ELR (cell line): ENCODE measurements at places on chromosomes 12 and 14.

GRCh38 chr14:69910871-69911270 is 31.7 kb downstream of the SMOC1 start:
- no peak for DNase-seq

DNA sequence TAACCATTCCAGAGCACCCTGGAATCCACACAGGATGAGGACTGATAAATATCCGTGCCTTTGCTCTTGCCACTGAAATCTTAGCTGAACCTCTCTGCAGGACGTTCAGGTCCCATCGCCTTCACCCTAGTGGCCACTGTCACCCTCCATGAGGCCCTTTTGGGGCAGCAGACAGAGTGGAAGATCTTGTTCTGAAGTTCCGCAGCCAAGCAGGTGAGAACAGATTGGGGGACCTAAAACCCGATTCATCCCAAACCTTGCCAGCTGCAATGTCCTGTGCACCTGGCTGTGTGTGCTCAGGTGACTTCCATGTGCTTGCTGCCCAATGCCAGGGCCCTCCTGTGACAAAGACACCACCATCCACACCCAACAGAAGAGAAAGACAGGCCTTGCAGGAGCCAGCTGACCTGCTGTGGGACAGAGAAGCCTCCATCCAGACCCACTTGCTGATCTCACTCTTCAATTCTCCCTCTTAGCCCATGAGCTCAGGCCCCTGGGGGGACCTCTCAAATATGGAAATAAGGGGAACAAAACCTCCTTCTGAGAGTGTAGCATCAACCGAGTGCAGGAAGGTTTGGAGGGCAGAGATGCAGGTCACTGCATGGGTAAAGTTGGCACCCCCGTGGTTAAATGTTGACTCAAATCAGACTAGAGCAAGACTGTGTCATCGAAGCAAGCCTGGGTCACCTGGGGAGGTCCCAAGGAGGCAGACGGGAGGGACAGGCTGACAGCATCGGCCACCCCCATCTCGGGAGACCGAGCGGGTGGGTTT is 308.7 kb upstream of the DIO3 start:
- DNase-seq, result no peak

- DNase-seq, result no peak
Measured at GRCh38 chr12:105713606-105714305, 383.3 kb downstream of the C12orf75 start.

GRCh38 chr14:76965232-76965631 is 63.3 kb downstream of the IRF2BPL start:
- no peak for DNase-seq

DNA sequence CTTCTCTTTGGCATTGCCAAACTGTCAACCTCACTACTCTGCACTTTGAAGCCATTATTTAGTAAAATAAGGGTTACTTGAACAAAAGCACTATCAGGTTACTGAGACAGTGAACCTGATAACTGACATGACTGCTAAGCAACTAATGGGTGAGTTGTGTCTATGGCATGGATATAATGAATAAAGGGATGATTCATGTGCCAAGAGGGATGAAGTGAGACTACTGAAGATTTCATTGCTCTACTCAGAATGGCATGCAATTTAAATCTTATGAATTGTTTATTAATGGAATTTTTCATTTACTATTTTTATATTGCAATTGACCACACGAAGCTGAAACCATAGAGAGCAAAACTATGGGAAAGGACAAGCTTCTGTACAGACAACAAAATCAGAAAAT is 74.4 kb downstream of the CEP128 start:
- DNase-seq, result peak; percentile 63

DNA sequence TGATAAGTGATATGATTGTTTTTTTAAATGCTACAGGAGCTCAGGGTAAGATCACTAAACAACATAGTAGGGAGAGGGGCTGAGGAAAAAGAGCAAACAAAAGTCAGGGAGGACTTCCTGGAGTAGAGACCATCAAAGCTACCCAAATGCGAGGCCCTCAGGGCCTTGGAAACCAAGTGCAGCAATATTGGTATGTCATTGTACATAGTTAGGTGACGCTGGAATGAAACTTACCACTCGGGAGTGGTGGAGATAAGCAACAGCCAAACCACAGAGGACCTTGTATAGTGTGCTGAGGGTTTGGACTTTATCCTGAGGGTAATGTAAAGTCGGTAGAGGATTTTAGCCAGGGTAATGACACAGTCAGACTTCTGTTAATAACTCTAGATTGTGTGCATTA is 13.8 kb downstream of the KITLG start:
- no peak for DNase-seq

- peak; percentile 84 for DNase-seq
Measured at GRCh38 chr14:85234156-85235025, 295.6 kb upstream of the FLRT2 start.

- DNase-seq, result no peak
Measured at GRCh38 chr12:113762155-113762881, 203.8 kb downstream of the RBM19 start.

DNA sequence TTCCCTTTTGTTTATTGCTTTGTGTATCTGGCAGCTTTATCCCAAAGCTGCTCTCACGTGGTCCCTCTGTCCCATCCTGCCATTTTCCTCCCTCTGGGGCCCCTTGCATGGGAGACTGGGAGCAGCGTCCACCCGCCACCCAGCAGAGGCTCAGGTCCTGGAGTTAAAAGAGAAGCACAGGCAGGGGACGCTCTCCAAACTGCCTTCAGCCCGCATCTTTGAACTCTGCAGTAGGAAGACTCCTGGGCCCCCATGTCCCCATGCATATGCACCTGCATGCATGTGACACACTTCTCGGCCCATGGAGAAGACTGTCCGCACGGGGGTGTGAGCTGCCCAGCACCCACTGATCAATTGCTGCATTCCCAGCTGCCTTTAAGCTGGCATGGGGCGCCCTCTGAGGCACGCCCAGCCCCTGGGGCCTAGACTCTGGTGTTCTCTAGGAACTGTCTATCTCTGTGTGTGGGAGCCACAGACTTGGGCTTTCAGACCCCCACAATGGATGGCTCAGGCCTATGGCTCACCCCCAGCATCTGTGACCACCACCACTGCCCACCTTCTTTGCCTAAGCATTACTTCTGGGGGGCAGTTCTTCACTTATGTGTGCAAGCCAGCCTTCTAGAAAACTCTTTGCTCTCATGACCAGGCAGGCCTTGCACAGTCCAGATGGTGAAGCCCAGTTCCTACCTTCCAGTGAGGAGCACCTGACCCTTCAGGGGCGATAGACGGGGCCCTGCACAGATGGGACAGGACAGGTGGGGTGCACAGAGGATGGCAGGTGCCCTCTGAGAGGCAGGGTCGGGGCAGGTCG is 96.1 kb upstream of the DIO3 start:
- no peak for DNase-seq

DNA sequence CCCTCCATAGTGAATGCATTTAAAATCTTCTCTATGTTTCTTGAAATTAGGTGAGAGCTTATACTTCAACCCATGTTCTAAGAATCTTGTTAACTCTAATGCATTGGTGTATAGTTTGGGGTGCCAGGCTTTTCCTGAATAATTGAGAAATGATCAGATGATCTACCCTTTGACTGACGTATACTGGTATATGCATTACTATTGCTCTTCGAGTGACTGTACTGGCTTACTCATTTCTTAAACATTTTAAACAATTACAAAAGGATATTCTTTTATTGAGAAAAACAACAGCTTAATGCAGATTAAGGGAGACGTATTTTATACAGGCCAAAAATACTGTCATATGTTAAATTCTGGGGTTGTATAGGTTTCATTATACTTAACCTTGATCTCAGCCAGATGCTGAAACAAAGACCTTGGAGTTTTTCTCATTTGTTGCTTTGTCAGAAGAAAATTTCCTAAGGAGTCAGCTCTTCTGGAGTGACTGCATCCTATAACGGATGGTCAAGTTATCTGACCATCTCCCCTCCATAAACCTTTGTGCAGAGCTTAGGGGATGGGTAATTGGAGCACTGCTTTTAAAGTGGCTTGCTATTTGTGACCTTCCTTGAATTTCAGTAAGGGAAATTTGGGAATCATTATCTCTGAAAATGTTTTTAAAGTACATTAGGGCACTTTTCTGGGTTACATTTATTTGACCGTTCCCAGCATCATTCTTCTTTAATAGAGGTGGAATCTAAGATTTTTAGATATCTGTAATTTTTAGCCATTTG is 507.6 kb downstream of the PCNX1 start:
- DNase-seq, result peak; percentile 84

- no peak for DNase-seq
Measured at GRCh38 chr14:96626121-96626768, 124.1 kb downstream of the PAPOLA start.

GRCh38 chr12:127280393-127281275 is 986.3 kb upstream of the TMEM132C start:
- no peak for DNase-seq

- DNase-seq, result no peak
Measured at GRCh38 chr14:30868736-30869135, 5.6 kb upstream of the COCH start.

DNA sequence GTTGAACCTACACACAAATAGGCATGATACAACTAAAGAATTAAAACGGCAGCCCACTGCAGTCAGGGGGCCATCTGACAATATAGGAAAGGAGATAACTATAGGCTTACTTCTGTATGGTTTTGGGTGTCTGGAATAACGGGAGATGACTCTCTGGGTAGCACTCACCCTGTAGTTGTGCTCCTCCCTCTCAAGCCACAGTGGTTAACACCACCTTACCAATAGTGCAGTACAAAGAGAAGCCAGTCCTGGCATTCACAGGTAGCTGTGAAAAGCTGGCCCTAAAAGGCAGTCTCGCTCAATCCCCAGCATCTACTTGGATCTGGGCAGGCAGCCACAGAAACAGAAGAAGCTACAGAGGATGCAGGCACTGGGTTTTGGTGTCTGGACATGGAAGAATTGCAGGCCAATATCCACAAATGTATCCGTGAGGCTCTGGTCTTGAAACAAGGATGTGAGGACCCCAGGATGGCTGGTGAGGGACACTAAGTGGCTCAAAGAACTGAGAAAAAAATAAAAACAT is 93.0 kb downstream of the DPF3 start:
- DNase-seq, result no peak

DNA sequence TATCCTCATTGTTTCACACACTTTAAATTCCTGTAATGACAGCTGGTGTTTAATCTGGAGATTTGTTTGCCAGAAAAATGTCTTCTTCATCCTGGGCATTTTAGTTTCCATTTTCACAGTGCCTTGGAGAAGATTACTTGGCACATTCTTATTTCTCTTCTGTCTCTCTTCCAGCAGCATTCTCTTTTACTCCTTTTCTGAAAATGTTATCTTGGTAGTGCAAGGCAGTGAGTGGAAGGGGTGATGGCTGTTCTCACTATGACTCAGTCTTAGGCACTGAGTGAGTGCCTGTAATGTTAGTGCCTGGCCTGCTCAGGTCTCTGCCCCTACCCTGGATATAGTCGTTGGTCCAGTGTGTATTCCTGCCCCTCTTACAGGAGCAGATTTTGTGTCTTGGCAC is 13.1 kb downstream of the CLECL1 start:
- no peak for DNase-seq

DNA sequence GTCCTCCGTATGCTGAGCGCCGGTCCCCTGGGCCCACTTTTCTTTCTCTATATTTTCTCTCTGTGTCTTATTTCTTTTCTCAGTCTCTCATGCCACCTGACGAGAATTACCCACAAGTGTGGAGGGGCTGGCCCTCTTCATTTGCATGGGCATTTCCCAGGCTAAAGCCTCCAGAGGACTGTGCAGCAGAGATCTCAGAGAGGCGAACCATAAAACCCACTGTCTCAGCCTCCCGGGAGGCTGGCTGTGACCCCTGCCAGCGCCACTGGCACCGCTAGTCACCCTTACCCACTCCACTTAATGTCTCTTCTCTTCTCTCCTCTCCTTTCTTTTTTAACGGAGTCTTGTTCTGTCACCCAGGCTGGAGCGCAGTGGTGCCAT is 7.1 kb upstream of the SERPINA9 start:
- no peak for DNase-seq

DNA sequence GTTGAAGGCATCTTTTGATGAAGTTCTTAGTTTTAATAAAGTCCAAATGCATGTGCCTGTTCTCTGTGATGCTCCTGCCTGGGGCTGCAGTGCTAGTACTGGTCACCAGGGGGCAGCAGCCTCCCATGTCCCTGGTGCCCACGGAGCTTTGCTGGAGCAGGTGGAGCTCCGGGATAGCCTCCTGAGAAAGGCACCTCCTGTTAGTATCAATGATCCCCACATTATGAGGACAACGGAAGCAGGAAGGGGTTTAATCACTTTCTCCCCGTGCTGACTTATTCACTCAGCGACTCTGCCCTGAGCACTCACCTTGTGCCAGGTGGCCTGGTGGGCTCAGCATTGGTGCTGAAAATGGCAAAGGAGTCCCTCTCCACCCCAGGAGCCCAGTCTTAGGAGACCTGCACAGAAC is 123.0 kb upstream of the PZP start:
- DNase-seq, result peak; percentile 63

- no peak for DNase-seq
Measured at GRCh38 chr12:58365087-58365390, 423.7 kb downstream of the ATP23 start.

GRCh38 chr12:94714378-94715114 is 64.2 kb upstream of the TMCC3 start:
- DNase-seq, result peak; percentile 83

- no peak for DNase-seq
Measured at GRCh38 chr14:22814941-22815713, at the start of gene SLC7A7. TSS of gene SLC7A7 (minus strand) at chr14:22815435. CDS start at chr14:22813398, 2,037 bp downstream.

DNA sequence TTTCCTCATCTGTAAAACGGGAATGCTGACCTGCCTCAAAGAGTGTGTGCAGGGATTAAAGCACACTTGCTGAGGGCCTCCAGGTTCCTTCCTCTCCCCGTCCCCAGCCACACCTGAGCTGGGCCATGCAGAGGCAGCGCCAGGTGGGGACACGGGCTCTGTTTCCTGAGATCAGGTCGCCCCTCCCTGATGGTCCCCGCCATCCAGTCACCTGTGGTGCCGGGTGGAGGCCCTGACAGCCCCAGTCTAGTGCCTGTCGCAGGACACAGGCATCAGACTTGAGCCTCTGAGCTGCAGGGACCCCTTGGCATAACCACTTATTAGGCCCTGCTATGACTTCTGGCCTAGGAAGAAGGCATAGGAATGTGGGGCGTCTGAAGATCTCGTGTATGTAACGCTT is 12.5 kb downstream of the CHGA start:
- DNase-seq, result no peak

DNA sequence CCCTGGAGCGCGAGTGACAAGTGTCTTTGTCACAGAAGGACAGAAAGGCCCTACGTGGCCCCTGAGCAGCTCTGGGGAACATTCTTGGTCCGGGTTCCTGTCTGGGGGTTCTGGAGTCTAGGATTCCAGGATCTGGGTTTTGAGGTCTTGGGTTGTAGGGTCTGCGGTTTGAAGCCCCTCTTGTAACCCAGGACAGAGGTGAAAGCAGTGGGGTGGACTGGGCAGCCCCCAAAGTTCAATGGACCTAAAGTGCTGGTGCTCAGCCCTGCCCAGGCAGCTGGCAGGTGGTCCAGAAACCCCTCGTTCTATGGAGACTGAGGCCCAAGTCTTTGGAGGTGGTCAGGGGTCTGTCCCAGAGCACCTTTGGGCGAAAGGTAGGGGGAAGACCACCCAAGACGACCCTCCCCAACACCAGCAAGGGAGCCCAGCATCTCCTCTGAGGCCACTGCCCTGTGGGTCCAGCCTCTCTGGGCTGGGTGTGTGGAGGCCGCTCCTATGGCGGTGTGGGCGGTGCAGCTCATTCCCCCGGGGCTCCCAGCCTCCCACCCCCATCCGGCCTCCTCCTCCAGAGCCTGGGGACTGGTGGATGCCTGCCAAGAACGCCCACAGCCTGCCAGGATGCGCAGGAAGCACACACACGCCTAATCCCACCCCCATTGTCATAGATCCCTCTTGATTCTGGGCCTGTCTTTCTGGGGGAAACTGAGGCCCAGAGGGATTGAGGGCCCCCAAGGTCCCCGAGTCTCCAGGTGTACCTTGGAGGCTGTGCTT is 30.2 kb upstream of the ANKRD9 start:
- peak; percentile 45 for DNase-seq
